ENCODE measurements at places on chromosomes 12 and 14.
A peak's percentile ranks its signal among the peaks of the same experiment; 100 is the strongest.

GRCh38 chr12:101828463-101829196 is 2.1 kb downstream of the GNPTAB start:
- H3K4me1 ChIP-seq: peaks cover 57% of the 10 kb centered on the region
- H3K36me3 ChIP-seq: no peaks in the 10 kb centered on the region
- no peaks in the 10 kb centered on the region for H3K27me3 ChIP-seq
- H3K4me3 ChIP-seq: no peak overlapping the region
- H3K27ac ChIP-seq: peak overlapping the region; percentile 86
- no peak for DNase-seq

- DNase-seq: no peak
- no peak overlapping the region for H3K27ac ChIP-seq
- H3K4me3 ChIP-seq: no peak overlapping the region
- H3K27me3 ChIP-seq: no peaks in the 10 kb centered on the region
- no peaks in the 10 kb centered on the region for H3K4me1 ChIP-seq
- H3K36me3 ChIP-seq: no peaks in the 10 kb centered on the region
Measured at GRCh38 chr14:35959835-35960234, 133.7 kb downstream of the BRMS1L start.

GRCh38 chr12:52631676-52632459 is 13.5 kb upstream of the KRT73 start:
- no peak for DNase-seq
- no peaks in the 10 kb centered on the region for H3K27me3 ChIP-seq
- H3K27ac ChIP-seq: no peak overlapping the region
- H3K4me3 ChIP-seq: no peak overlapping the region

DNA sequence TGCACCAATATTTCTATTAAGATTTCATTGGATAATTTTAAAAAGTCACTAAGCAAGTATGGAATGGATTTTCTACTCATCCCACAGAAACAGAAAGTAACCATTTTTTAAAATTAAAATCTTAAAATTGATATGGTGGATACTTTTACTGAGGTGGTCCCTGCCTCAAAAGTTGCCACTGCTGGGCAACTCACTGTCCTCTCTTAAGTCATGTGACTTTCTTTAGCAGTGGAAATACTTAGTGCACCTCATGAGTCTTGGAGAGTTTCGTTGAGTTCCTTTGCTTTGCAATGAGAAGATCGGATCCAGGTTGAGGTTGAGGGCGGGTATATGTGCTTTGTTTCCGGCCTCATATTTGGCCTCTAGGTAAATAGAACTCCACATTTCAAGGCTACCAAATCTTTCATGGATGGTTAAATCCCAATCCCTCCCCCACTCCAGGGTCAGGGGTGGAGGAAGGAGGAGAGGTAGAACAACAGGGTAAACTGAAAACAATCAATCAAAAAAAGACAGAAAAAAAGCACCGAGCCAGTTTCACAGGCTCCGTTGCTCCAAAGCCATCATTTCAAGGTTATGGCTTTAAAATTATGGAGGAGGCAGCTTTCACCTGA is 39.5 kb upstream of the DUSP6 start:
- H3K36me3 ChIP-seq: no peaks in the 10 kb centered on the region
- peaks cover 27% of the 10 kb centered on the region for H3K4me1 ChIP-seq
- no peak overlapping the region for H3K4me3 ChIP-seq
- no peaks in the 10 kb centered on the region for H3K27me3 ChIP-seq
- DNase-seq: no peak
- no peak overlapping the region for H3K27ac ChIP-seq

DNA sequence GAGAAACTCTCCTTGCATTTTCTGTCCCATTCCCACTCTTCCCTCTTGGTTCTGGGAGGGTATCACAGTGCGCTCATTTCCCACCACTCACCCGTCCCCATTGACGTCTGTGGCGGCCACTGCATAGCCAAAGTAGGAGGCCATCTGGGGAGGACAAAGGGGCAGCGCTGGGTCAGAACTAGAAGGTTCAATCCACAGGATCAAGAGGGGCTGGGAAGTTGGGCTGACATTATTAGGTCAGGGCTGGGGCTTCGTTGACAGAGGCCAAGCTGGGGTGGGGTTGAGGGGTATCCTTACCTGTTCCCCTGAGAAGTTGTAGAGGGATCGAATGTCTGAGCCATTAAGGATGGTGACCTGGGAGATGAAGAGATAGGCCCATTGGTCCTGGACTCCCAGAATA is 13.5 kb downstream of the ITGA5 start:
- peaks cover 100% of the 10 kb centered on the region for H3K36me3 ChIP-seq
- no peak for DNase-seq
- H3K27me3 ChIP-seq: no peaks in the 10 kb centered on the region
- H3K4me3 ChIP-seq: no peak overlapping the region
- peak overlapping the region; percentile 69 for H3K27ac ChIP-seq

- no peaks in the 10 kb centered on the region for H3K36me3 ChIP-seq
- peak overlapping the region; percentile 65 for H3K27ac ChIP-seq
- H3K4me3 ChIP-seq: peak overlapping the region; percentile 5
- H3K27me3 ChIP-seq: no peaks in the 10 kb centered on the region
Measured at GRCh38 chr12:94427501-94428381, 31.9 kb downstream of the CEP83 start.

GRCh38 chr14:93749076-93749420 is 39.2 kb downstream of the PRIMA1 start:
- H3K27me3 ChIP-seq: no peaks in the 10 kb centered on the region
- DNase-seq: no peak
- H3K4me1 ChIP-seq: peaks cover 47% of the 10 kb centered on the region
- H3K4me3 ChIP-seq: no peak overlapping the region
- no peaks in the 10 kb centered on the region for H3K36me3 ChIP-seq
- H3K27ac ChIP-seq: no peak overlapping the region

DNA sequence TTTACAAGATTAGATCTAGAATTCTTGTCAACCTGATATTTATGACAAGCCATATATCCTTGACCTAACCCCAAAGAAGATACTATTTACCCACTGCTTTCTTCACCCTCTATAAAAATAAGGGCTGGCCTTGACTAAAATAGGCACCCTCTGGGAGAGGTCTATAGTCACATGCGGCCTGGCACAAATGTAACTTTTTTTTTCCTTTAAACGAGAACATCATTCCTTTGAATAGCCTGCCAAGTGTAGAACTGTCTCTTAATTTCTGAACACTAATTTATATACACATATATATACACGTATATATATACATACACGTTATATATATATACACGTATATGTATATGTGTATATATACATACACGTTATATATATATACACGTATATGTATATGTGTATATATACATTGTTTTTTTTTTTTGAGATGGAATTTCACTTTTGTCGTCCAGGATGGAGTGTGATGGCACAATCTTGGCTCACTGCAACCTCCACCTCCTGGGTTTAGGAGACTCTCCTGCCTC is 18.6 kb downstream of the PPTC7 start:
- no peak overlapping the region for H3K4me3 ChIP-seq
- peak overlapping the region; percentile 75 for H3K27ac ChIP-seq
- no peaks in the 10 kb centered on the region for H3K36me3 ChIP-seq

DNA sequence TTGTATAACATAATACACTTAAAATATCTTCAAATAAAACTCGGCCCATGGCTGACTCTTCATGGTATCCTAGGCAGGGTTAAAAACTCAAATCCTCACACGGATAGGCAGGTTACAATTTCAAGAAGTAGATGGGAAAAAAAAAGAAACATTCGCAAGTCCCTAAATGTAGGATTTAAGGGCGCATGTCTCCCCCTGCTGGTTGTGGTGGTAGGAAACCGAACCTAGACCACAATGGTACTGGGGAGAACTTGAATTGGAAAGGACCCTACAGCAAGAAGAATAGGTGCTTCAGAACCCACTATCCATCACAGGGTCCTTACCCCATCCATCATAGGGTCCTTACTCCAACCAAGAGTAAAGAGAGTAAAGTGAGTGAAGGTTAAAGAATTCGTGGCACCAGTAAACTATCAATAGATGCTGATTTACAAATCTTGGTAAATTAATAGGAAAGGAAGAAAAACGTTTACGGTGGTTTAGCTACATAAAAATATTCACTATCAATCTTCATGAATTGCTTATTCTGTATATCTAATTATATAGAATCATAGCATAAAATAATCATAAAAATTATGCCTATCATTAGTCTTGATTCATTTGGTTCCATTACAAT is 3.3 kb upstream of the CIPC start:
- no peaks in the 10 kb centered on the region for H3K27me3 ChIP-seq
- H3K4me1 ChIP-seq: peaks cover 32% of the 10 kb centered on the region
- H3K27ac ChIP-seq: no peak overlapping the region
- no peak overlapping the region for H3K4me3 ChIP-seq

- H3K4me3 ChIP-seq: no peak overlapping the region
- no peak for DNase-seq
- no peaks in the 10 kb centered on the region for H3K36me3 ChIP-seq
- no peak overlapping the region for H3K27ac ChIP-seq
Measured at GRCh38 chr12:124872068-124872719, 8.5 kb upstream of the SCARB1 start.

DNA sequence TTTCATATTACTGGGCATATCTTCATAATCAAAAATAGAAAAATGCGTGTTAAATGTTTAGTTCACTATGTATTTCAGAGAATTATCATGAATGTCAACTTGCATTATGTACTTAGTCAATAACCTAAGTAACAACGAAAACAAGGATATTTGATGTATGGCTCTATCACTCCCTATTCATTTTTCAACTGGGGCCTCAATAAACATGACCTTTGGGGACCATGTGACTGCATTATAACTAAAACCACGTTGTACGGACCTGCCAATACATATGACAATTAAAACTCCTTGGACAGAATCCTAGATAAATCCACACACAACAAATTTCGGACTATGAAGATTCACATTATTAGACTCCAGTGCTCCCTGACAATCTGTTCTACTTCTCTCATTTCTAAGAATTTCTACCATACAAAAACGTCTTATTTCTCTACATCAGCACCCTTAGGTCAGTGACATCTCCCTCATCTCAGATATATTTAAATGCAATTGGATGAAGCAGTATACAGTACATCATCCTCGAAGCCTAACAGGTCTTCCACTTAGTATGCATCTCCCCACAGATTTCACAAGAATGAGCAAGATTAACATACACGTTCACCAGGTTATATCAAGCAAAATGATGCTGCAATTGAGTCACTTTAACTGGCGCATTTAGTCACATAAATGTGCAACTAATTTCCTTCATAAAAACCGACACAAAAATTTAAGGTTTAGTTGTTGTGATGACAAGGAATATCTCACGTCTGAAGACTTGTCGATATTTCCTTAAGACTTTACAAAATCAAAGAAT is 1.5 kb downstream of the UBE2N start:
- H3K36me3 ChIP-seq: no peaks in the 10 kb centered on the region
- H3K4me1 ChIP-seq: peaks cover 62% of the 10 kb centered on the region
- DNase-seq: no peak
- peak overlapping the region; percentile 94 for H3K4me3 ChIP-seq

GRCh38 chr12:24767016-24767415 is 181.9 kb downstream of the BCAT1 start:
- no peak for DNase-seq
- no peaks in the 10 kb centered on the region for H3K27me3 ChIP-seq
- no peaks in the 10 kb centered on the region for H3K36me3 ChIP-seq
- no peak overlapping the region for H3K4me3 ChIP-seq
- no peak overlapping the region for H3K27ac ChIP-seq
- H3K4me1 ChIP-seq: no peaks in the 10 kb centered on the region

GRCh38 chr14:65164068-65164824 is 61.9 kb upstream of the MAX start:
- H3K27ac ChIP-seq: no peak overlapping the region
- no peaks in the 10 kb centered on the region for H3K36me3 ChIP-seq
- no peaks in the 10 kb centered on the region for H3K4me1 ChIP-seq

DNA sequence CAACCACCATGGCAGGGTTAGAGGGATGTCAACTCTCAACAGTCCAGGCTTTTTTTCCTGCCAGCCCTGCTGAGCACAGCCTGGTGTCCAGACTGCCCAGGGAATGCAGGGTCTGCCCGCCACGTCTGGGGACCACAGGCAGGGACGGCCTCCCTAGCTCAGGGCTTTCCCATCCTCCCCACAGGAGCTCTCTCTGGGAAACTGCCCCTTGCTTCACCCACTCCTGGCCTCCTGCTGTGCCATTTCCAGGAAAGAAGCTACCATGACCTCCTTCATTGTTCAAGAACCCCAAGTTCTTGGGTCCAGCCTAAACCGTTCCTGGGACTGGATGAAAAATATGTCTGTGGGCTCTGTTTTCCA is 4.8 kb downstream of the SCNN1A start:
- no peak overlapping the region for H3K4me3 ChIP-seq
- H3K4me1 ChIP-seq: no peaks in the 10 kb centered on the region
- H3K36me3 ChIP-seq: no peaks in the 10 kb centered on the region
- DNase-seq: no peak
- no peaks in the 10 kb centered on the region for H3K27me3 ChIP-seq

All from esophagus muscularis mucosa (tissue), 4 donors.